Purkinje cell (primary cell): ENCODE measurements at places on chromosomes 5 and 9. TPM values are rescaled to one million over a fixed set of nuclear protein-coding genes. Genes with fewer than 3 reads are reported as not detected.

The PCDHGA6 gene
- 0.30 and 0.60 TPM in 2 replicates for polyA plus RNA-seq

The ALDH1B1 gene
- polyA plus RNA-seq = 6.7 and 7.7 TPM in 2 replicates

The CLK4 gene
- 18.2 and 19.9 TPM in 2 replicates for polyA plus RNA-seq

The CER1 gene
- polyA plus RNA-seq = not detected in 2 replicates

The COMMD10 gene
- 91.7 and 102 TPM in 2 replicates for polyA plus RNA-seq

The MARCHF11 gene
- polyA plus RNA-seq = 0.60 TPM in 1 of 2 replicates, not detected in the other

The CDH10 gene
- polyA plus RNA-seq = 13.7 and 18.7 TPM in 2 replicates

The QRFP gene
- polyA plus RNA-seq = not detected in 2 replicates

The SPINK4 gene
- polyA plus RNA-seq = not detected in 2 replicates

The IL5 gene
- not detected in 2 replicates for polyA plus RNA-seq

The TMEFF1 gene
- polyA plus RNA-seq = not detected in 2 replicates

The GGTA1 gene
- polyA plus RNA-seq = not detected in 2 replicates

The LRRC19 gene
- 0.30 TPM in 1 of 2 replicates, not detected in the other for polyA plus RNA-seq

The CDHR2 gene
- polyA plus RNA-seq = 1.4 TPM in 1 of 2 replicates, not detected in the other

The ERMP1 gene
- 42.4 and 47.6 TPM in 2 replicates for polyA plus RNA-seq

The SPINK7 gene
- not detected in 2 replicates for polyA plus RNA-seq

The STPG3 gene
- polyA plus RNA-seq = not detected in 2 replicates

The IRX4 gene
- polyA plus RNA-seq = not detected in 2 replicates

The TXNDC8 gene
- not detected in 2 replicates for polyA plus RNA-seq

The ACTBL2 gene
- polyA plus RNA-seq = not detected in 2 replicates

The ADRB2 gene
- polyA plus RNA-seq = not detected in 2 replicates

The LECT2 gene
- polyA plus RNA-seq = not detected in 2 replicates

The ENHO gene
- polyA plus RNA-seq = 6.1 and 15.2 TPM in 2 replicates

The IFNB1 gene
- polyA plus RNA-seq = not detected in 2 replicates

The SLC9A3 gene
- polyA plus RNA-seq = 2.3 and 3.3 TPM in 2 replicates

The S1PR3 gene
- 0.19 and 0.39 TPM in 2 replicates for polyA plus RNA-seq

The SLC6A19 gene
- polyA plus RNA-seq = not detected in 2 replicates

The THBS4 gene
- polyA plus RNA-seq = 5.2 and 6.5 TPM in 2 replicates

The PCDH1 gene
- 0.30 TPM in 1 of 2 replicates, not detected in the other for polyA plus RNA-seq

The PLAC8L1 gene
- polyA plus RNA-seq = not detected in 2 replicates

The KIAA1958 gene
- 3.7 TPM in 2 replicates for polyA plus RNA-seq

The IL13 gene
- not detected in 2 replicates for polyA plus RNA-seq

The OLFM1 gene
- polyA plus RNA-seq = 48.1 and 207 TPM in 2 replicates

The KCTD16 gene
- polyA plus RNA-seq = 11.7 and 20.4 TPM in 2 replicates
